Dermis microvascular lymphatic vessel endothelial cell (primary cell): ENCODE measurements at places on chromosomes 2 and 18. TPM values are rescaled to one million over a fixed set of nuclear protein-coding genes. Genes with fewer than 3 reads are reported as not detected.

- no peak for DNase-seq
These were observed 201.1 kb upstream of the FBXO11 start for GRCh38 chr2:48107326-48107925.

GRCh38 chr18:33924576-33924975, 300.1 kb downstream of the NOL4 start:
- no peak for DNase-seq

- DNase-seq, result no peak
These were observed 260.0 kb upstream of the FN1 start for GRCh38 chr2:215695861-215696260.

DNA sequence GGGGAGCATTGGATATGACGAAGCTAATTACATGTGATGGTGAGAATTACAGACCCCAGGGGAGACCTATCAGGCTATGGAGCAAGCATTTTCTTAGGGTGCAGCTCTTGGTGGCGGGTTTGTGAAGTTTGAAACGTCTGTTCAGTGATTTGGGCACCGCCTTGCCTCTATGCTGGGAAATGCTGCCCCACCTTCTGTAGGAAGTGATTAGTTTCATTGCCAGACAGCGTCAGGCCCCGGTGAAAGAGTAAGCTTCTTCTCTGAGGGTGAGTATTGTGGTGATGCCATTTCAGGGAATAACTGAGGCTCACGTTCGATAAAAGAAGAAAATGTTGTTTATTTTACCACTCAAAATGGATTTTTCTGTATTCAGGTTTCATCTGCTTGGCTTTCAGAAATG, 186.2 kb upstream of the CDH2 start:
- DNase-seq, result no peak

DNA sequence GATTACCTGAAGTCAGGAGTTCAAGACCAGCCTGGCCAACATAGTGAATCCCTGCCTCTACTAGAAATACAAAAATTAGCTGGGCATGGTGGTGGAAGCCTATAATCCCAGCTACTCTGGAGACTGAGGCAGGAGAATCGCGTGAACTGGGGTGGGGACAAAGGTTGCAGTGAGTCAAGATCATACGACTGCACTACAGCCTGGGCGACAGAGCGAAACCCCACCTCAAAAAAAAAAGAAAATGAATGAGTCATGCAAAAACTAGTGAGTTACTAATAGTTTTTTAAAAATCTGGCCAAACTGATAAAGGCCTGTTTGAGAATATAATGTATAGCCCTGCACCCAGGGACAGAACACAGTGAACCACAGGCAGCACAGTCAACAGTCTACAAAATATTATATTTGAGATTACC, 17.5 kb downstream of the AFG3L2 start:
- no peak for DNase-seq

- no peak for DNase-seq
These were observed 844 bp downstream of the PROC start for GRCh38 chr2:127419112-127419430.

DNA sequence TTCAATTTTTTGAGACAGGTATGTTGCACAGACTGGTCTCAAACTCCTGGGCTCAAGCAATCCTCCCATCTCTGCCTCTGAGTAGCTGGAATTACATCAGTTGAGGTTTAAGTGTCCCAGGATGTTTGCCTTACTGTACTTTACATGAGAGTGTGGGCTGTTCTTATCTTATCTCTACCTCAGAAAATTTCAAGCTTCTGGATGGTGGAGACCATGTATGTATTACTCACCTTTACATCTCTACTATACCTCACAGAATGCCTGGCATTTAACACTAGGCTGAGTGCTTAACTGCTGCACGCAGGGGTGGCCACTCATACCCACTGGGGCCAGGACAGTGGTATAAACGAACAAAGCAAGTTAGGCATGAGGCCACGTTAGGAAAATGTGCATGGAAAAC, 272.0 kb upstream of the RAB12 start:
- DNase-seq, result no peak

- DNase-seq, result no peak
These were observed 18.0 kb downstream of the LRPPRC start for GRCh38 chr2:43977677-43978375.

FBXO48 gene
- 0.13 and 0.25 TPM in 2 replicates for total RNA-seq

CARF gene
- 2.4 and 3.4 TPM in 2 replicates for total RNA-seq
